ENCODE measurements at places on chromosomes 3 and 15. TPM values are rescaled to one million over a fixed set of nuclear protein-coding genes. Genes with fewer than 3 reads are reported as not detected.

HYAL3 gene
- total RNA-seq = 5.4 TPM

CILP gene
- not detected for total RNA-seq

ADAMTSL3 gene
- total RNA-seq = not detected

SLC6A1 gene
- total RNA-seq = not detected

JMJD7 gene
- 17.6 TPM for total RNA-seq

XCR1 gene
- total RNA-seq = not detected

HGD gene
- 0.16 TPM for total RNA-seq

SERINC4 gene
- 0.42 TPM for total RNA-seq

STAB1 gene
- 0.14 TPM for total RNA-seq

EPHA3 gene
- 0.07 TPM for total RNA-seq

PRR20G gene
- not detected for total RNA-seq

SPINK8 gene
- not detected for total RNA-seq

ZNF197 gene
- 11.6 TPM for total RNA-seq

TICRR gene
- 25.7 TPM for total RNA-seq

UROC1 gene
- total RNA-seq = not detected

GHSR gene
- not detected for total RNA-seq

FOXL2 gene
- total RNA-seq = not detected

SLC7A14 gene
- not detected for total RNA-seq

LSAMP gene
- total RNA-seq = not detected

MFSD1 gene
- 6.9 TPM for total RNA-seq

PPP1R14D gene
- total RNA-seq = not detected

HEMK1 gene
- total RNA-seq = 61.6 TPM

ARRDC4 gene
- total RNA-seq = 0.88 TPM

CHST13 gene
- not detected for total RNA-seq

CADPS gene
- total RNA-seq = not detected
